ENCODE measurements at places on chromosomes 13 and 19. TPM values are rescaled to one million over a fixed set of nuclear protein-coding genes. Genes with fewer than 3 reads are reported as not detected.

DNA sequence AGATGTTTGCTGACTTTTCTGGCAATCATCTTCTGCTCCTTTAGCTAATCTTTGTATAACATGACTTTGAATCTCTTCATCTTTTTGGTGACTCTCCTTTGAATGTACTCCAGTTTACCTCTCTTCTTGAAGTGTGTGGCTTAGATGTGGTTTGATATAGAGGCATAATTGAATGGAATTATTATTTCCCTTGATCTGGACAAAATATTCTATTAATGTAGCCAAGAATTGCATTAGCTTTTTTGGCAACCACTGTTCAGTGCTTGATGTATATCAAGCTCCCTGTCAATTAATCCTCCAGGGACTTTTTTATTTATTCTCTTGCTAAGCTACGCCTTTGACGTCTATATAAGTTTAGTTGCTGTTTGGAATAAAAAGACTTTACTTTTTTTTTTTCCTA is 490.8 kb downstream of the PCDH20 start:
- no peak for DNase-seq

- no peak for DNase-seq
Measured at GRCh38 chr13:100714478-100714877, 39.9 kb upstream of the TMTC4 start.

DNA sequence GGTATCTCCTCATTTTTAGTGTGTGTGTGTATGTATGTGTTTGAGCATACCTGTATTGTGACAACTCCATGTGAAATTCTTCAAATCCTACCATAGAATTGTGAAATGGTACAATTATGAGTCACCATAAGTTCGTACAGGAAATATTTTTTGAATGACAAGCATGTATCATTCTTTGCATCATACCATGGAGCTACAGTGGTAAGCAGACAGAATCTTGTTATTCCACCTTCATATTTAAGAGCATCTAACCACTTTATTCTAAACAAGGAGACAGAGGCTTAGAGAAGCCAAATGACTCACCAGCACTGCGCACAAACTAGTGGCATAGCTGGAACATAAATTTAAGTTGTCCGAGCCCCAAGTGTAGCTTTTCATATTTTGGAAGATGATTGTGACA is 4.5 kb upstream of the EPSTI1 start:
- no peak for DNase-seq

DNA sequence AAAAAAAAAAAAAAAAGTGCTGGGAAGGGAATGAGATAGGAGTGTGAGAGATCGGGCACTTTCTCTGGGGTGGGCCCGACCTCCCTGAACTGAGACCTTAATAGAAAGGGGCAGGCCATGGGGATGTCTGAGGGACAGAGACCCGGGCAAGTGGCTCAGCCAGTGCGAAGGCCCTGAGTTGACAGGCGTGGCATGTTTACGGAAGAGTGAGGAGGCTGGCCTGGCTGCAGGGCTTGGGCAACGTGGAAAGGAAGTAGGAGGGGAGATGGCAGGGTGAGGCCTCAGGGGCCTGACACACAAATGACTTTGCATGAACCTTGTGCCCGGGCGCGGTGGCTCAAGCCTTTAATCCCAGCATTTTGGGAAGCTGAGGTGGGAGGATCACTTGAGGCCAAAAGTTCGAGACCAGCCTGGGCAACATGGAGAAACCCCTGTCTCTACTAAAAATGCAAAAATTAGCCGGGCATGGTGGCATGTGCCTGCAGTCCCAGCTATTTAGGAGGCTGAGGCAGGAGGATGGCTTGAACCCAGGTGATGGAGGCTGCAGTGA is 13.9 kb downstream of the FCHO1 start:
- DNase-seq = peak; percentile 47

- no peak for DNase-seq
Measured at GRCh38 chr13:95262837-95263384, 38.3 kb downstream of the ABCC4 start.

DNA sequence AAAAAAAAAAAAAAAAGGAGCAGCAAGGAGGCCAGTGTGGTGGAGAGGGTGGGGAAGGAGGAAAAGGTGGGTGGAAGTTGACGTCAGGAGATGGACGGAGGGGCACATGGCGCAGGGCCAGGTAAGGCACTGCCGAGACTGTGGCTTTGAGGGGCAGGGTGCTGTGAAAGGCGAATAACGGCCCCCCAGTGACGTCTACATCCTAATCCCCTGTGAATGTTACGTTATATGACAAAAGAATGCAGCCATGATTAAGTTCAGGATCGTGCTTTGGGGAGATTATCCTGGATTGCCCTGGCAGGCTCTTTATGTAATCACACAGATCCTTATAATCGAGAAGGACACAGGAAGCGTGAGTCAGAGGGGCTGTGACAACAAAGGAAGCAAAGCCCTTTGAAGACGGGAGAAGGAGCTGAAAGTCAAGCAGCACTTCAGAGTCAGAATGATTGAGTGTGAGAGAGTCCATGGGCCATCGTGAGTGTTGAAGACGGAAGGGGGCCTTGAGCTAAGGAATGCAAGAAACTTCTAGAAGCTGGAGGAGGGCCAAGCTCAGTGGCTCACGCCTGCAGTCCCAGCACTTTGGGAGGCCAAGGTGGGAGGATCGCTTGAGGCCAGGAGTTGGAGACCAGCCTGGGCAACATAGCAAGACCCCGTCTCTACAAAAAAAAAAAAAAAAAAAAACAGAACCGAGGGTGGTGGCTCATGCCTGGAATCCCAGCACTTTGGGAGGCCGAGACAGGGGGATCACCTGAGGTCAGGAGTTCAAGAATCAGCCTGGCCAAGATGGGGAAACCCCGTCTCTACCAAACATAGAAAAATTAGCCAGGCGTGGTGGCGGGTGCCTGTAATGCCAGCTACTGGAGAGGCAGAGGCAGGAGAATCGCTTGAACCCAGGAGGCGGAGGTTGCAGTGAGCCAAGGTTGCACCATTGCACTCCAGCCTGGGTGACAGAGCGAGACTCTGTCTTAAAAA is 13.8 kb upstream of the CEACAM16 start:
- peak; percentile 33 for DNase-seq

DNA sequence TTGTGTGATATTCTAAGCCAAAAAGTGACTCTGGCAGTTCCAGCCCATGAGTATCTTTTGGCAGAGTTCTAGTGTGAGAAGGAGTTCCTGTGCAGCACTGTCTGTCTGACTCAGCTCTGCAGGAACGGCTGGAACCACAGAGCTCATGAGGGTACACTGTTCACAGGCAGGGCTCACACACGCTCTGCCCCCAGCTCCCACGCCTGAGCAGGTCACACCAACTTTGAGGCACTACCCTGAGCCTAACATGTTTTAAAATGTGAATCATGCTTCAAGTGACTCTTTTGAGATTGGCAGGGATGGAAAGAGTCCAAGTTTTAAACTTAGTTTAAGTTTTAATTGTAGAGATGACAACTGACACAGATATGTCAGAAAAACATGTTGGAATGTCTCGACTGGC is 1203.3 kb downstream of the UQCRFS1 start:
- DNase-seq = no peak

GRCh38 chr19:4547303-4548237 is 7.7 kb upstream of the LRG1 start:
- DNase-seq = no peak

GRCh38 chr13:111215081-111216047 is 100.3 kb downstream of the ARHGEF7 start:
- no peak for DNase-seq

ZNF749 gene
- total RNA-seq = 10.1 TPM

DNA sequence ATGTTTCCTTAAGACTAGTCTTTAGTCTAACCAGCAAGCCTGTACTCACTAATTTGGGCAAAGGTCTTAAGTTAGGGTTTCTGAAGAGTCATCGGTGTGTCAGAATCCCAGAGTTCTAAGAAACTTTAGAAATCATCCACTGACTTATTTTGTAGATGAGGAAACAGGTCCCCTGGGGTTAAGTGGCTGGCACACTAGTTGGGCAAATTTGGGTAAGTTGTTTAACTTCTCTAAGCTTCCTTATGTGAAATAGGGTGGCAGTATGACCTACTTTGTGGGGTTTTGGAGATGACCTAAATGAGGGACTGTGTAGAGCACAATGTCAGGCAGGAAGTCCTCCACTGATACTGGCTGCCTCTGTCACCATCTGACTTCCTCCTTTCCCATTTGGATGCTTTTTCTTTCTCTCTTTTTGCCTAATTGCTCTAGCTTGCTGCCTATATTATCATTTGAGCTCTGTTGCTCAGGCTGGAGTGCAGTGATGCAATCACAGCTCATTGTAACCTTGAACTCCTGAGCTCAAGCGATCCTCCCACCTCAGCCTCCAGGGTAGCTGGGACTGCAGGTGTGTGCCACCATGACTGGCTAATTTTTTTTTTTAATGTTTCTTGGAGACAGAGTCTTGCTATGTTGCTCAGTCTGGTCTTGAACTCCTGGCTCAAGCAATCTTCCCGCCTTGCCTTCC is 2.3 kb downstream of the ADGRE3 start:
- peak; percentile 23 for DNase-seq

DNA sequence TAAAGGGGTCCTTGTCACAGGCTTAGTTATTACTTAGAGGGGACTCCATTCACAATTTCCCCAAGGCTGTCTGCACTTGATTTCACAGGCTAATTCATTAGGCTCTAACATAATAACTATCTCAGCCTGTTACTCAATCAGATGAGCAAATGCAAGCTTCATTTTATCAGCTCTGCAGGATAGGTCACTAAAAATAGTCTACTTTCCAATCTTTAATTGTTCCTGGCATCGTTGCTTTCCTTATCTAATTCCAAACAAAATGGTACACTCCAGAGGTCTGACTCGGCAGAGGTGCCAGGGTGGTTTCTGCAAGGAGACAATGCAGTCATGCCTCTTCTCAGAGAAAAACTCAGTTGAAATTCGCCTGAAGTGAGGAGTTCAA is 69.7 kb upstream of the SLC15A1 start:
- no peak for DNase-seq

DNA sequence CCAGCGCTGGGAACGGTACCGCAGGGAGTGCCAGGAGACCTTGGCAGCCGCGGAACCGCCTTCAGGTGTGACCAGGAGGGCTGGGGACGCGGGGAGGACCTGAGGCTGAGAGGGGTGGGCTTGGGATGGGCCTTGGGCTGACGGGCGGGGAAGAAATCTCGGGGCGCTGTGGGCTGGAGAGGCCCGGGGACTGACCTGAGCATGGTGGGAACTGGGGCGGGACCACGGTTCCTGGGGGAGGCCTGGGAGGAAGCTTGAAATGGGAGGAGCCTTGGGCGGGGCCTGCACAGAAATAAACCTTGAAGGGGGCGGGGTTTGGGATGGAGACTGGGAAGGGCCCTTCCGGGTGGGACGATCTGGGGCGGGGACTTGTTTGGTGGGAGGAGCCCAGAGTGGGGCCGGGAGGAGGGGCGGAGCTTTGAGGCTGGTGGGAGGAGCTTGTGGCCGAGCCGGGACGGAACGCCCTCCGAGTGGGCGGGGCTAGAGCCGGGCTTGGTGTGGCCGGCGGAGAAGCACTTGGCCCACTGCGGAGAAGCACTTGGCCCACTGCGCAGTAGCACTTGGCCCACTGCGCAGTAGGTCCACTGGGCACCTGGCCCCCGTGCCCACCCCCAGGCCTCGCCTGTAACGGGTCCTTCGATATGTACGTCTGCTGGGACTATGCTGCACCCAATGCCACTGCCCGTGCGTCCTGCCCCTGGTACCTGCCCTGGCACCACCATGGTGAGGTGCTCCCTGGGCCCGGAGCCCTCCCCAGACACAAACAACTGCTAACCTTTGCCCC is 2.8 kb downstream of the GIPR start:
- peak; percentile 64 for DNase-seq

- peak; percentile 98 for DNase-seq
Measured at GRCh38 chr13:96053003-96053703, at the start of gene UGGT2. TSS of gene UGGT2 (minus strand) at chr13:96053401. CDS start at chr13:96053312, 89 bp downstream.

- DNase-seq = no peak
Measured at GRCh38 chr19:14315433-14315832, 65.8 kb upstream of the ADGRE5 start.

DNA sequence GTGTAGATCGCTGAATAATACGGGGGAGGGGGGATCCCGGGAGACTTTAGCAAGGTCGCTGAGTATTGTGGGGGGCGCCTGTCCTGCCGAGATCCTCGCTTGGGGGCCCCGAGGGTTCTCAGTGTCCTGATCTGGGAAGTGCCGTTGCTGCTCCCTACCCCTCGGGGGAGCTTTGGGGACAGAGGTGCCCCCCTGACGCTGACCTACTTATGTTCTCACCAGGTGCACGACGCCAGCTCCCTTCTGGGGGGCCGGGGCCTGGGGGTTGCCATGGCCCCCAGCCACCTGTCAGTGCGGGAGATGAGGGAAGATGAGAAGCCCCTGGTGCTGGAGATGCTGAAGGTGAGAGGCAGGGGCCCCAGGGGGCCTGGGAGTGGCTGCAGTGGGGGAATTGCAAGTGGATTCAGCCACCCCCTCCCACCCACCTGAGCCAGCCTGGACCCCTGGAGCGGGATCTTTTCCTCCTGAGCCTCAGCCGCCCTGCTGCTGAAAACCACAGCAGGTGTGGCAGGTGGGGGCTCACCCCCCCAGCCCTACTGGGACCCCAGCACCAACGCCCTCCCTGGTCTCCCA is 537 bp downstream of the NAT14 start:
- no peak for DNase-seq

ETFB gene
- total RNA-seq = 52.5 TPM

GRCh38 chr13:77456271-77456670 is 79.2 kb upstream of the SCEL start:
- no peak for DNase-seq

GRCh38 chr13:23679220-23679619 is 109.0 kb downstream of the TNFRSF19 start:
- no peak for DNase-seq
